ENCODE measurements at places on chromosomes 16 and 17.

GRCh38 chr16:15647294-15648014 is 2.6 kb upstream of the NDE1 start:
- no peak for DNase-seq

- DNase-seq: no peak
These were observed 38.5 kb downstream of the OTOA start for GRCh38 chr16:21702276-21702675.

DNA sequence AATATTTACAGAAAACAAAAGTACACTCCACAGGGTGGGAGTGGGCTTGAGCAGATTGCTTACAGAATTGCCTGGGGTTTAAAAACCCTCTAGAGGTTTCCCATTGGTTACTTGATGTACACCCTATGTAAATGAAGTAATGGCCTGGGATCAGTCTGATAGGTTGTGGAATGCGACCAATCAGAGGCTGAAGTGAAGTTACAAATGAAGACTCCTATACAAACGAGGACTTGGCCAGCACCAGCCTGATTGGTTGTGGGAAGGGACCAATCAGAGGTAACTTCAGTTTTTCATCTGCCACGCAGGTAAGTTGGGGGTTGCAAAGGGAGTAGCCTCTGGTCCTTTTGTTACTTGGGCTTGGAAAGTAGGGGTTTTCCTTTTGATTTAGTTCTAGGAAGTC is 8.8 kb downstream of the EEF2K start:
- no peak for DNase-seq

DNA sequence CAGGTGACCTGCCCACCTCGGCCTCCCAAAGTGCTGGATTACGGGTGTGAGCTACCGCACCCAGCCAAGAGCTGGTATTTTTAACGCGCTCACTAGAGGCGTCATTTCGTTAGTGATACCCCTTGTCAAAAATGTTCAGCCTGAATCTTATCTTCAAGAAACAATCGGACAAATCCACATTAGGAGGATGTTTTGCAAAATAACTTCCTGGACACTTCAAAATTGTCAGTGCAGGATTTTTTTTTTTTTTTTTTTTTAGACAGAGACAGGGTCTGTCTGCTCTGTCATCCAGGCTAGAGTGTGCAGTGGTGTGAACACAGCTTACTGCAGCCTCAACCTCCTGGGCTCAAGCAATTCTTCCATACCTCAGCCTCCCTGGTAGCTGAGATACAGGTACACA is 63.0 kb downstream of the RMI2 start:
- DNase-seq: no peak

DNA sequence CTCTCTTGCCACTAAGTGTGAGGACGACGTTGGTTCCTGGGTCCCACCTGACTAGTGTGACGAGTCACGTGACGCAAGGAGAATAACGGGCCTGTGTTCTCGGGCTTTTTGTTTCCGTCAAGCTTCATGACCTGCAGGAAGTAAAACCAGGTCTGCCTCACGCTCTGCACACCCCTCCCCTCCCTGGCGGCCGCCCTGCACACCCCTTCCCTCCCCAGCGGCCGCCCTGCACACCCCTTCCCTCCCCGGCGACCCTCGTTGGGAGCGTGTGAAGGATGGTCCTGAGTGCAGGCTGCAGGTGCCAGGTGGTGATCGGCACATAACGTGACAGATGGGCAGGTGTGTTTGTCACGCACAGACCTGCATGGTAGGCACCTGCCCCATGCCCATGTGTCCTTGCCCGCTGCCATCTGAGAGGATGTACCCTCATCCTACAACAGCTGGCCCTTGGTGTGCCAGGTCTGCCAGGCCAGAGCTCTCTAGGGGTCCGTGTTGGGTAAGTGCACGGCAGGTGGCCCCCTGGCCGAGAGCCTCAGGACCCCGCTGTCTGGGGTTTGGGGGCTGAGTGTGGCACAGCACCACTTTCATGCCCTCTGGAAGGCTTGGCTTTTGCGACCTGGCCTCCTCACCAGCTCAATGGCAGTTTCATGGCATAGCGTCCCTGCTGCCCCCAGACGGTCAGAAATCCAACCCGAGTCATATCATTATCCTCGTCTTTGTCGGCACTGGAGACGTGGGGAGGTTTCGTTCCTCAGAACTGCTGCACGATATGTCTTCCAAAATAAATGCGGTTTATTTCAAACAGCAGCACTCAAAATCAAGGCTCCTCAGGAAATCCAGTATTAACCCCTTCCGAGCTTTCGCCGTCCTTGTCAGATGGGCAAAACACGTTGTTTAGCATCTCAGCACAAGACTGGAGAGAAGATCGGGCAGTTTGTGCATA is 191.8 kb upstream of the CHMP6 start:
- DNase-seq: no peak

GRCh38 chr17:21061158-21061835 is 18.5 kb upstream of the USP22 start:
- no peak for DNase-seq

DNA sequence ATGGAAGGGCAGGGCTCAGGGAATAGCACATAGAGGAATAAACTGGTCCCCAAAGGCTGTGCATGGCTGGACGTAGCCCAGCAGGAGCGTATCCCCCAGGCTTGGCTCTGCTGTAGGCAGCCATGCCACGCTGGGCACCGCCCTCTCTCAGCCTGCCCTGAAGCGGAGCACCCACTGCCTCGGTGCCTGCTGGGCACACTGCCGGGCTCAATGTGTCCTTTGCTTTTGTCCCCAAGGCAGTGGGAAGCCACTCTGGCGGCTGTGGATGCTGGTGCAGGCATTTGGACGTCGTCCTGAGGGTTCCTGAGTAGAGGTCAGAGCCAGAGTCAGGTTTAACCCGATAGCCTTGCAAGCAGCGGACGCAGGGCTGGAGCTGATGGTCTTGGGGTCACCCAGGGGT is 141.0 kb downstream of the ENGASE start:
- DNase-seq: no peak

DNA sequence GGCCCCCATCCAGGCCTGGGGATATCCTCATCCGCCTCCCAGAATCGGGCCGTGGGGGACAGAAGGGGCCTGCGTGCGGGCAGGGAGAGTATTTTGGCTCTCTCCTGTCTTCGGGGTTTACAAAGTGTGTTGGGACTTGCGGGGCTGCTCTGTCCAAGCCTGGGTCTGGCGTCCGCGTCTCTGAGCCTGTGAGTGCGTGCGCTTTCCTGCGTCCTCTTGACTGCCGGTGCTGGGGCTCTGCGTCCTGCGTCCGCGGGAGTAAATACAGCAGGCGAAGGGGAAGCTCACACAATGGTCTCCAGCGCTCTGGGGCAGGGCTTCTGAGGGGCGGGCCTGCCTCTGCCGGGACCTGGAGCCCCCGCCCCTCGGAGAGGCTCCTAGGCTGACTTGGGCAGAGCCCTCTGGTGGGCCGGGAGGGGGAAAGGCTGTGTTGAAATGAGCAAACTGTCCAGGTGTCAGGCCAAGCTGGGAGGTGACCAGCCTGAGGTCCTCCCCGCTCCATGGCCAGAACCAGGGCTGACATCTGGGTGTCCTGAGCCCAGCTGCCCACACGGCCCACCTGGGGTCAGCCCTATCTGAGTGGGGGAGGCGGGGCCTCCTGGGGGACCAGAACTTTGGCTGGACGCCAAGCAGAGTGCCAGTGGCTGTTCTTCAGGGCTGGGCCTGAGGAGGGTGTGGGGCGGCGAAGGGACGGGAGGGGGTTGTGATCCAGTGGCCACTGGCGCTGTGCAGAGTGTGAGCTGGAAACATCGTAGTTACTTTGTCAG is 233.6 kb downstream of the SEC14L1 start:
- no peak for DNase-seq

DNA sequence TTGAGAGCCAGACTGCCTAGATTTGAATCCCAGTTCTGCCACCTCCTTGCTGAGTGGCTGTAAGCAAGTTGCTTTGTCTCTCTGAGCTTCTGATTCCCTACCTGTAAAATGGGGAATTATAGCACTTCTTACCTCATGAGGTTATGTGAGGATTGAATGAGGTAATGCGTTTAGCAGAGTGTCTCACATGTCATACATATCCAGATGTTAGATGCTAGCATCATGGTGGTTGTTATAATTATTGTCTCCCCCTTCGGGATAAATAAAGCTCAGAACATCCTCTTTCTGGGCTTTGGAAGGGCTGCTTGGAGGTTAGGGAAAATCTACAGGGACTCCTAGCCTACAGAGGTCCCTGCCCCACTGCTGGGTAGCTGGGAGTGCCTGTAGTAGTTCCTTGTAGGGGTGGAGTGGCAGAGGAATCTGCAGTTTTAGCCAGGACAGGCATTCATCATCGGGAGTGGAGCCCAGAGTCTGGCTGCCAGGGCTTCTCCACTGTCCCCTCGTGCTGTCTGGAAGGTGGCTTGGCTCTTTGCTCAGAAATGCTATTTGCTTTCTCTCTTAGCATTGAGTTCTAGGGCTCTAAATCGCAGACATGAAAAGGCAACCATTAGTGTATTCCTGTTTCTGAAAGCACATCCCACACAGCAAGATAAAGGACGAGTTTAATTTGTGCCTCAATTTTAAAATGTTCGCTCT is 137.9 kb upstream of the CACNG3 start:
- no peak for DNase-seq

DNA sequence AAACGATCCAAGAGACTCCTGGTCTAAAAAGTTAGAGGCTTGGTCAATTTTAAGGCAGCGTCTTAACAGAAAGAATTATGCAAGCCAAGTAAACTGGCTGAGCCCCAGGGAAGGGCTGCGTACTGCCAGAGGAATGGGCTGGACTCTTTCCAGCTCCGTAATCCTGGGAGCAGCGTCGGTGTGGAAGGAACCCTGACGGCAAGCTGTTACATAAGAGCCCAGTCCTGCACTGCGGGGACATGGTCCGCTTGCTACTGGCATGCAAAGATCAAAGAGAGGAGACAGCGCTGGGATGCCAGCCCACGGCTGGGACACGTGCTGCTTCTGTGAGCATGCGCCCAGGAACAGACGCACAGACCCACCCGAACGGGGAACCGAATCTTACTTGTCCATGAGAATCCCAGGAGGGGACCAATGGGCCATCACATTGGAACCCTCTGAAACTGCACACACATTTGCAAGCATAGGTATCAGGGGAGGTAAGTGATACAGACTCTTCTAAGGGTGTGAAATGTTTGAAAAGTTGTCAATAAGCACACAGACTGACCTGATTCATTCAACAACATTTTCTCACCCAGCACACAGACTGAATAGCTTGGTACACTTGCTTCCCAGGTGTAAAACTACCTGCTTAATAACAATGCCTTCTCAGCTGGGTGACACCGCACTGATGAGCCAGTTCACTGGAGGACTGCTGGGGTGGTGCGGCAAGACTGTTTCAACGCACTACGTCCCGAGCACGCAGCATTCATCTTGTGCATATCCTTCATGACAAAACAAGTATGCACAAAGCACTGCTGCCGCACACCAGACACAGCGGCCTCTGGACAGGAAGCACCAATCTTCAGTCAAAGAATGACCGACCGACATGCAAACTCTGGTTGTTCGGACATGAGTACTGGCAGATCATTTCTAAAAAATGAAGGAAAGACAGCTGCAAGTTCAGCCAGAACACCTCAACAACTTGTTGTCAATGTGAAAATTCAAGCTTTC is 94.9 kb downstream of the ANKRD11 start:
- DNase-seq: no peak

- DNase-seq: no peak
These were observed 76.9 kb downstream of the NF1 start for GRCh38 chr17:31171701-31172100.

- DNase-seq: no peak
These were observed 124.3 kb downstream of the SOCS1 start for GRCh38 chr16:11131706-11132105.

- no peak for DNase-seq
These were observed 106.7 kb downstream of the TTC19 start for GRCh38 chr17:16106161-16106891.

- DNase-seq: no peak
These were observed 7.9 kb upstream of the SOST start for GRCh38 chr17:43766413-43767052.

DNA sequence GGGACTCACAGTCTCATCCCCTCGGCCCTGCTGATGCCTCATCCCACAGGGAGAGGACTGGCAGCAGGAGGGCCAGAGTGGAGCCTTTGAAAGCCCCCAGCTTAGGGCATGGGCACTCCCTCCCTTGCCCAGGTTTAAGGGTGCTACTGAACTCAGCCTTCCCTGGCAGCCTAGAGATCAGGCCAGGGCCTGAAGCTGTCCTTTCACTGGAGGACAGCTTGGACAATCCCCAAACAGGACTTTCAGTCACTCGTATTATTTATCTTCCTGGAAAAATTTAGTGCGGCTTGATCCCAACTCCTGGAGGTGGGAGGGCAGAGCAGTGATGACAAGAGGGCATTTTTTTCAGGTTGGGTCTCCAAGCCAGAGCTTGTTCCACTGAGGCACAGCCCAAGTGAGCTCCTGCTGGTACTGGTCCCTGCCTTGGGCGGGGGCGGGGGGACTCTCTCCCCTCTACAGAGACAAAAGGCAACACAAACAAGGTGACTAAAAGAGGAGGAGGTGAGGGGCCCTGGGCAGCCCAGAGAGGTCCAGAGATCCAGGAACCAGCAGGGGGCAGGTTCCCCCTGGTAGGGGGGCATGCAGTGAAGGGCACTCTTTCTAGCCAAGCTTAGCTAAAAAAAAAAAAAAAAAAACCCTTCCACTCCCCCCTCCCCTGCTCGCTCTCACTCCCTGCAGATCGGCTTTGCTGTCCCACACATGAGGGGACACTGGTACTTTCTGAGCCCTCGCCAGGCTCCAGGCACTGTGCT is 1.7 kb downstream of the ZNF385C start:
- DNase-seq: no peak

- DNase-seq: peak; percentile 12
These were observed 463 bp downstream of the TOP2A start for GRCh38 chr17:40417258-40417608.

DNA sequence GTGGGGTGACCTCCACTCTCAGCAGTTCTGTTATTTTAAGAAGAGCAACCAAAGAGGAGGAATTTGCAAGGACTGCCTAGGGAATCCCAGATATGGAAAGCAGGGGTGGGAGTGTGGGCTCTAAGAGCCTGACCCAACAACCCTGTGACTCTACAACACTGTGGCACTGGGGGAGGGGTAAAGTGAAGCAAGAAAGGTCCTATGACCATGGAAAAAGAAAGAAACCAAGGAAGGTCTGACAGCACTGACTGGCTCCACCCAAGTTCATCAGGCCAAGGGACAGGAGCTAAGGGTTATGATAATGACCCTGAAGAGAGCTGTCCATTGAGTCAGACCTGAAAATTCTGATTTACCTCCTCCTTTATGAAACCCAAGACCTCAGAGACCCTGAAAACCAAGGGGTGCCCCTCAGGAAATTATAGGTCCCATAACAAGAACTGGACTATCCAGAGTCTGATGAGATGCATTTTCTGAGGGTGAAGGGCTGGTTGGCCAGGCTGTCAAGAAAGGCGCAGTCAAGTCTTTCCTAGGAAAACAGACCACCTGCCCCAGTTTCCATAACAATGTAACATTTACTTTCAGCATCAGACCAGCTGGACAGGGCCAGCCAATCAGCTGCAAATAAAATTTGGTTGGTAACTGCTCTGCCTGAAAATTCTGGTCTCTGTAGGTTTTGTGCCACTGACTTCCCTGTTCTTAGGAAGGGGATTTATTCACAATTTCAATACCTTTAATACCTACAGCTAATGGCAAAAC is 53.8 kb upstream of the MTMR4 start:
- no peak for DNase-seq
